Umbilical cord (tissue), 2 donors: ENCODE measurements at places on chromosomes 11 and 22.

DNA sequence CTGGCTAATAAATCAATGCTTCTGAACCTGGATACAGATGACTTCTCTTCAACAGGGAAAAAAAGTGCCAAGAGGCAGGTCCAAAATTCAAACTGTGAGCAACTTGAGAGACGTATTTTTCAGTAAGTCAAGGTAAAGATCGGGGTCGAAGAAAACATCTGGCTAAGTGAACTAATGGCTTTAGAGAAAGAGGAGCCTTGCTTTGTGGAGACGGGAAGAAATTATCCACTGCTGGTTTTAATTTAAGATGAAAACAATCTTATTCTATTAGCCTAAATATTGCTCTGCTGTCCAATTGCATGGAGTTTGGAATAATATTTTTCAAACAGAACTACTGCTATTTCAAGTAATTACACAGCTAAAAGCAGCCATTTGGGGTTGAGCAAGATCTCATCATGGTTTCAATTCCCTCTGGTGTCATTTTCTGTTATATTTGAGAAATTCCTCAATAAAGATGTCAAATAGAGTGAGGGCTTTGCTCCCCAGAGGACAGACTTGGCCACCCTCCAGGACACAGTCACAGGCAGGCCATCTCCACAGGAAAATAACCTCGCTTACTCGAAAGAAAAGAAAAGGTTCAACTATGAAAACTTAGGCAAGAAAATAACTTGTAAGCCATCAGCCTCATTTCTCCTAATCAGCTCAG lies 29.8 kb downstream of the SCUBE1 start:
- peak; percentile 45 for DNase-seq

DNA sequence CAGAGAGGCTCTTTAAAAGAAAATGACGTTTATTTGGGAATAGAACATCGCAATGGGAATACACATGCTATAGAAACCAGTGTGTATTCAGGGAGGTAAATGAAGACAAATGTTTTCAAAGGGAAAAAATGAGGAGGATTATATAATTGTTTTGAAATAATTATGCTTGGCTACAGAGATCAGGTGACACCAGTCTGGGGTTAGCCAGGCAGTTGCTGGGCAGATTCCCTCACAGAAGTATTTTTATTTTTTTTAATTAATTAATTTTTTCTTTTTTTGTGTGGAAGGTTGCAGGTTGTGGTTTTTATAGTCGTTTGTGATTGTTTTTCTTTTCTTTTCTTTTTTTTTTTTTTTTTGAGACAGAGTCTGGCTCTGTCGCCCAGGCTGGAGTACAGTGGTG lies 5.6 kb upstream of the STARD10 start:
- no peak for DNase-seq

DNA sequence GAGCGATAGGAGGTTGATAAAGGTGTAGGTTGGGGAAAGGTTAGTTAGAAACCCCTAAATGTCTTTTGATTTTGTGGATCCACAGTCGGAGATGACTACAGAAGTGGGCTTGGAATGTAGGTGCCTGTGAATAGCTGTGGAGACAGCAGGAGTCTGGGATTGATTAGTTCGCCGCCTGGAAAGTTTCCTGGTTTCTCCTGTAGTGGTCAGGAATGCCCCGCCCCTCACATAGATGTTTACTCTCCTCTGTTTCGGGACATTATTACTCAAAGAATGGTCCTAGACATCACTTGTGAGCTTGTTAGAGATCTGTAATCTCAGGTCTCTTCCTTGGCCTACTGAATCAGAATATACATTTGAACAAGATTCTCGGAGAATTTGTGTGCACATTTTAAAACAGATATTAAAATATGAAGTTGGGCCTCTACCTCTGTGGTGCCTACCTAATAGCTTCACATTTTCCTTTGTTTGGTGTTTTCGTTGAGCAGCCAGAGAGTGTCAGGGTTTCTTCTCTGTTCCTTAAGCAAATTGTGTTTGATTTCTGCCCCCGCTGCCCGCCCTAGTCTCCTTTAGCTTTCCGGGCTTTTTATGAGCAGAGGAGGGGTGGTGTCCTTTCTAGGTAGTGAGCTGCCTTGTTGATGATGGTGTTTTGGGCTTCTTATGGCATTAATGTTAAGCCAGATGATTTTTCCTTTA lies 89.4 kb downstream of the PPP6R3 start:
- DNase-seq: no peak

GRCh38 chr11:85040166-85040565 lies 587.0 kb downstream of the DLG2 start:
- DNase-seq: no peak

DNA sequence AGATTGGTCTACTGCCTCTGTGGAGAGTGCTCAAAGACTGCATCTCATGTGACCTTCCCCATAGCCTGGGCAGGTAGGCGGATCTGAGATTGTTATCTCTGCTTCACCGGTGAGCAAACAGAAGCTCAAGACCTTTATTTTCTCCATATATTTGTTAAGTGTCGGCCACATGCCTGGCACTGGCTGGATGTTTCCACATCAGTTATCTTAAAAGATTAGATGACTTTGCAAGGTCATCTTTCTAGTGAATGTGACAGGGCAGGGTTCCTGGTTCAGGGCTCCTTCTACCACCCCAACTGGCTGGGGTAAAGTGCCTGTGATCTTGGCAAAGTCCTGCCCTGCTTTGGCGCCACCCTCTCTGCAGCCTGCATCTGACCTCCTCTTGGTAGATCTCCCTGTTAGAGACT lies 125.0 kb downstream of the CCDC81 start:
- no peak for DNase-seq

DNA sequence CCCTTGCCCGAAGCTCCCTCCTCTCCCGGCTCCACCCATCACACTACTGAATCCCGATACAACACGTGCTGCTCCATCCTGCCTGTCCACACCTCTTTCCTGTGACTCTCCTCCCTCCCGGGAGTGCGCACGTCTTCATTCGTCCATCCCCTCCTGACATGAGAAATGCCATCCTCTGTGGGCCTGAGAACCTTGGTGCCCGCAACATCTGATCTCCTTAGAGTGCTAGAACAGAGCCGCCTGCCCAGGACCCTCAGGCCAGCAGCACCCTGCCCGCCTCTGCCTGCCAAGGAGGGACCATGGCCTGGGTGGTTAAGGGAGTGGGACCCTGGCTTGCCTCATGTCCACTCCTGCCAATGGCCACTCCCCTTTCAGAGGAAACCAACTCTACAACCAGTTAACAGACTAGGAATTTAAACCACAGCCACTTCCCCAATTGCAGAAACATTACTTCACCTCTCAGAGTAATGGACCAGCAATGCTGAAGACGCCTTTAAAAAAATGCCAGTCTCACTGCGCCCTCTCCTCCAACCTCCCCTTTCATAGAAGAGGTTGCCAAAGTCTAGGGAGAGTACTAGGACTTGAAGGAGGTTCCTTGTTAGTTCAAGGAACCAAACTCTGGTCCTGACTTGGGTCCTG lies 466.3 kb downstream of the OPCML start:
- DNase-seq: no peak

DNA sequence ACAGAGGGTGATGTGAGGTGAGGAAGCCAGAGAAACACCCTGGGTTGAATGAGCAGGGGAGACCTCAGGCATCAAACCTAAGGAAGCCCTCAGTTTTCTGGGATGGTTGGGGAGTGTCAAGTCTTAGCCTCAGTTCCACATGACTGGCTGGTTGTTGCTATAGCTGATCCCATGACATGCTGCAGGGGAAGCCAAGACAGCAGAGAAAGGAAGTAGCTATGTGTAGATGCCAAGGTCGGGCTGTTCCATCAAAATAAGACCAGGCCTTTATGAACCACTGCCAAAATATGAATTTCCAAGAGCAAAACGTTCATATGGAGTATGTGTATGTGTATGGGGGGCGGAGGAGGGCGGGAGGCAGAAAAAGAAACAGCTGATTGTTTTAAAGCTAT lies 11.6 kb downstream of the CD59 start:
- peak; percentile 55 for DNase-seq

GRCh38 chr11:33375236-33375635 lies 118.1 kb downstream of the HIPK3 start:
- DNase-seq: no peak
